ENCODE measurements at places on chromosomes 3 and 15.

GRCh38 chr3:41338276-41338675, 139.0 kb downstream of the CTNNB1 start:
- peak; percentile 37 for DNase-seq

- DNase-seq: peak; percentile 20
These were observed 7.7 kb downstream of the SKIC8 start for GRCh38 chr15:78291698-78292097.

GRCh38 chr3:75171630-75172230, 492.4 kb upstream of the FRG2C start:
- peak; percentile 6 for DNase-seq

DNA sequence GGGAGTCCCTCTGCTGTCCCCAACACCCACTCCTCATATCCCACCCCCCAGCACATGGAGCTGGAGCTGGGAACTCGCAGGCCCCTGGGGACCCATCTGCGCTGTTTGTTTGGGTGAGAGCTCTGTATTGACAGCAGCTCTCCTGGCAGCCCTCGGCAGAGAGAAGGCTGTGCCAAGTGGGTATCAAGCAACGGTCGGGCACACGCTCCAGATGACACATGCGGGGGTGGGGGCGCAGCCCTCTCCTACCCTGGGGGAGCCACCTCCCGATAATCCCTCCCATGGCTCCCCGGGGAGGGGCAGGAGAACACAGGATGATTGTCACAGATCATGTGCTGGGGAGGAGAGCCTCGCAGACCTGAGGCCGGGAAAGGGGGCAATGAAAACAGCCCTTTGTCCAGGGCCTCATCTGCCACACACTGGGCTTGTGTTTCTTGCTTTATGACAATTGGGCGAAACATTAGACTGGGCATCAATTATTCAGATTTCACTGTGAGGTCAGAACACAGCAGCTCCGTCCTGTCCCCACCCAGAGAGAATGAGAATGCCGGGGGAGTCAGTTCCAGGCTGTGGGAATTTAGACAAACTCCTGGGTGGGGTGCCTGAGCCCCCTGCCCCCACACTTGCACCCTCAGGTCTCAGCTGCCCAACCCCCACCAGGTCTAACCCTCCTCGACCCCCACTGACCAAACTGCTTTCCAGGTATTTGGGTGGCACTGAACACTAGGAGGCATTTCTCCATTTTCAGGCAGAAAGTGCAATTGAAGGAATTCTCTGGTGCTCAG, 46.4 kb upstream of the KLF13 start:
- DNase-seq: no peak

- peak; percentile 52 for DNase-seq
These were observed 1.4 kb upstream of the AP4E1 start for GRCh38 chr15:50906954-50907600.

GRCh38 chr3:195609229-195609628, 25.5 kb upstream of the APOD start:
- no peak for DNase-seq

All from renal cortical epithelial cell (primary cell).